ENCODE measurements at places on chromosomes 16 and 17.
A peak's percentile ranks its signal among the peaks of the same experiment; 100 is the strongest.

GRCh38 chr17:47630614-47631013 lies 19.1 kb upstream of the KPNB1 start:
- ATAC-seq, result no peak

DNA sequence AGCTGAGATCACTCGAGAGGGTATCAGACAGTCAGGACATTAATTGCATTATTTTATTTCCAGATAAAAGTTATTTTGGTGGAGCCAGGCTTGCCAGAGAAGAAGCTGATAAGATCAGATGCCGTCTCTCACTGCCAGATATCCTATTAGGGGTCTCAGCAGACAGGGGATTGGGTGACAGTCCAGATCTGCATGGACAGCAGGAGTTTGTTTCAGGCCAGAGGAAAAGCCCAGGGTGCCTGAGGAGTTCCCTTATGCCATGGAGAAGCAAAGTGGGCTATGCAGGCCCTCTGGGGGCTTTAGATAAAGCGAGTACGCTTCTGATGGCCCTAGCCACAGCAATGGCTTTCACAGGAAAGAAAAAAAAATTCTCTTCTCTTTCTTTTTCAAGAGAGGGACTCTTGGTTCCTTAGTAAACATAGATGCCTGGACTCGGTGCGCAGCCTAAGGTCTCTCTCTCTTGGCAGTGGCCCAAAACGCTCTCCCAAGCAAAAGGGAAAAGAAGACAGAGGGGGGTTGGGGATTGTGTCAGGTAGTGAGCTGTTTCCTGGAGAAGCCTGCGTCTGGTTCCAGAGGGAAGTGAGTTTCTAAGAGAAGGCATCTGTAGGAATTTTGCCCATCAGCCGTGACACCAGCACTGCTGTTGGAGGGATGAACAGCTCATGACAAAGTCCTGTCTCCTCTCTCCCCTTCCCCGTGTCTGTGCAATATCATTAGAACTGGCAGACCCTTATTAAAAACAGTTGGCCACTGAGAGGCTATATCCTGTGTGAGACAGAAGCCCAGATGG lies 166.3 kb upstream of the FOXF1 start:
- no peak for ATAC-seq

- ATAC-seq, result no peak
These were observed 18.7 kb downstream of the HMOX2 start for GRCh38 chr16:4494746-4495490.

GRCh38 chr16:57270221-57271062 lies 14.0 kb downstream of the PLLP start:
- ATAC-seq, result peak; percentile 47

DNA sequence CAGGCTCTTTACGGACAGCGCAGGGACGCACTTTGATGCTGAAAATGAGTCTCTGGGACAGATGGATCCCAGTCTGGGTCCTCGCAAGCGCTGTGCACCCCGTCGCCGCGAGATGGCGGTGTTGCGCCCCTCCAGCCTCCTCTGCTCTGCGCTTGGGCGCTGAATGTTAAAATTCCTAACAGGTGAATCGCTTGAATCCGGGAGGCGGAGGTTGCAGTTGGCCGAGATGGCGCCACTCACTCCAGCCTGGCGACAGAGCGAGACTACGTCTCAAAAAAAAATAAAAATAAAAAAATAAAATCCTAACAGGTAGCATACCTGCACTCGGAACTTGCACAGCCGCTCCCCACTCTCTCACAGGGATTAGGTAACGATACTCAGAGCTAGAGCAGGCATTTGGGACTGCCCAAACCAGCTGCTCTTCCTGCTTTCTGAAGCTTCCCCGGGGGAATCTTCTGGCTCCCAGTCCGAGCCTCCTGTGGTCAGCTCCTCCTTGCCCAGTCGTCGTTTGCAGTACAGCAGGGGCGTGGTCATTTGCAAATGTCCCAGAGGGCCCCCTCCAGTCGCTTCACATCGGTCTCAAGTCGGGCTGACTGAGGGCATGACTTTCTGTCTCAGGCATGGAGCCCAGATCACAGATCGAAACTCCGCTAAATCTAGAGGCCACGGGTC lies 26.2 kb upstream of the OSGIN1 start:
- ATAC-seq, result peak; percentile 91

GRCh38 chr17:51228161-51228560 lies 31.7 kb downstream of the MBTD1 start:
- ATAC-seq, result no peak

GRCh38 chr17:33712120-33712519 lies 419.0 kb upstream of the ASIC2 start:
- no peak for ATAC-seq

Measured in motor neuron (in vitro differentiated cells).